ENCODE measurements at places on chromosomes 3 and 15.

DNA sequence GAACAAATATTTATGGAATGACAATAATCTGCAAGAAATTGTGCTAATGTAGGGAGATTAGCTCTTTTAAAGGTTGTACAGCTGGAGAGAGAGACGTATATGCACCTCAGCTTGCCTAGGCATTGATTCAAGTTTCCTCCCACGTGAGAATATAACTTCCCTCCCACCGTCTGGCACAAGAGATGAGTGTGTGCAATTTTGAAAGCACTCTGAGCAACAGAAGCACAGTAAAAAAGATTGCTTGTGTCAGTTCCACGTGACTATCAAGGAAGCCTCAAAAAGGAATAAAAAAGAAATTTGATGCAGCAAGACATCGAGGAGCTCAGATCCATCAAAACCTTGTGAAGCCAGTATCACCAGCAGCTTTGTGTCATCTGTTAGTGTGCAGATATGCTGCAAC is 435.3 kb downstream of the TUSC7 start:
- no peak for DNase-seq

GRCh38 chr3:65641045-65641444 is 397.7 kb downstream of the MAGI1 start:
- DNase-seq, result no peak

- DNase-seq, result peak; percentile 27
Observed at GRCh38 chr3:44729384-44729910, at the start of gene ZNF501. TSS of gene ZNF501 (plus strand) at chr3:44729635. CDS start at chr3:44734422, 4,787 bp downstream.

- no peak for DNase-seq
Observed at GRCh38 chr3:58164199-58164879, 46.4 kb downstream of the DNASE1L3 start.

DNA sequence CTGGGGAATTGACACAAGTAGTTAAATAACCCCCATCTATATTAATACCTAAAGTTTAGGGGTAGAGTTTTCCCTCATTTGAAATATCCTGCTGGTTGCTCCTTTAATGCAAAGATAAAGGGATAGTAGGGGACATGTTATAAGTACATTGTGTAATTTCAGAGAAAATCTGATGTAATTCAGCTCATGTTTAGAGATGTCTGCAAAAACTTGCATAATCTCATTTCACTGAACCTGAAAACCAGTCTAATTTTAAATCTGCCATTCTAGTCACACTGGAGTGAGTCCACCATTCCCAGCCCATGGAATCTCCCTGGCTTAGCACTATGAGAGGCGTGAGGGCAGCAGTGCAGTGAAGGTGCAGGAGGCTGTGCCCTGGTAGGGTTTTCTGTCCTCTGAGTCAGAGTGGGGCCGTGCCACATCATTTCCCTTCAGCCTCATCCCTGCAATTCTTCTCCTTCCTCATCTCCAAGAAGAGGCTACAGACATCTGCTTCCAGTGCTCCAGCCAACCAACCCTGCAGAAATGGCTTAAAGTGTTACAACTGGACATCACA is 246.3 kb upstream of the UMPS start:
- DNase-seq, result no peak

GRCh38 chr3:170531657-170532335 is 54.1 kb downstream of the SLC7A14 start:
- no peak for DNase-seq

- DNase-seq, result no peak
Observed at GRCh38 chr3:59084583-59084982, 34.8 kb upstream of the CFAP20DC start.

GRCh38 chr15:66941108-66941711 is 124.2 kb upstream of the SMAD3 start:
- no peak for DNase-seq

DNA sequence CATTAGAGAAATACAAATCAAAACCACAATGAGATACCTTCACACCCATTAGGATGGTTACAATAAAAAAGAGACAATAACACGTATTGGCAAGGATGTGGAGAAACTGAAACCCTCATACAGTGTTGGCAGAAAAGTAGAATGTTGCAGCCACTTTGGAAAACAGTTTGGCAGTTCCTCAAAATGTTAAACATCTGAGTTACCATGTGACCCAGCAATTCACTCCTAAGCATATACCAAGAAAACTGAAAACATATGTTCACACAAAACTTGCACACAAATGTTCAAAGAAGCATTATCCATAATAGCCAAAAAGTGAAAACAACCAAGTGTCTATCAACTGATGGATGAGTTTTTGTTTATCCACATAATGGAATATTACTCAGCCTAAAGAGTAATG is 166.9 kb upstream of the FAM3D start:
- no peak for DNase-seq

- no peak for DNase-seq
Observed at GRCh38 chr3:23648996-23649395, 156.8 kb upstream of the UBE2E1 start.

DNA sequence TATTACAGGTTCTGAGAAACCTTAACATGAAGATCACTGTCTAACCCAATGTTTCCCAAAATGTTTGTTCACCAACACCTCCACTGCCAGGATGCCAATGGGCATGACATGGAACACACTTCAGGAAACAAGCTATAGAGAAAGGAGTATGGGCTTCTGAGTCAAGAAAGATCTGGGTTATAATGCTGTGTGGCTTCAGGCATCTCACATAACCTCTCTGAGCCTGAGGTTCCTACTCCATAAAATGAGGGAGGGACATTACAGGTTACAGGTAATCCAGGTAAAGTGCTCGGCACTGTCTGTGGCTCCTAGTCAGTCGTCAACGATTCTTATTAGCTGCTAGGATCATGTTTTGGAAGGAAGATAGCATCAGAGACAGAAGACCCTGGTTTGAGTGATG is 126.4 kb upstream of the SMAD3 start:
- DNase-seq, result no peak

- DNase-seq, result no peak
Observed at GRCh38 chr15:74664028-74664616, 31.7 kb downstream of the EDC3 start.

DNA sequence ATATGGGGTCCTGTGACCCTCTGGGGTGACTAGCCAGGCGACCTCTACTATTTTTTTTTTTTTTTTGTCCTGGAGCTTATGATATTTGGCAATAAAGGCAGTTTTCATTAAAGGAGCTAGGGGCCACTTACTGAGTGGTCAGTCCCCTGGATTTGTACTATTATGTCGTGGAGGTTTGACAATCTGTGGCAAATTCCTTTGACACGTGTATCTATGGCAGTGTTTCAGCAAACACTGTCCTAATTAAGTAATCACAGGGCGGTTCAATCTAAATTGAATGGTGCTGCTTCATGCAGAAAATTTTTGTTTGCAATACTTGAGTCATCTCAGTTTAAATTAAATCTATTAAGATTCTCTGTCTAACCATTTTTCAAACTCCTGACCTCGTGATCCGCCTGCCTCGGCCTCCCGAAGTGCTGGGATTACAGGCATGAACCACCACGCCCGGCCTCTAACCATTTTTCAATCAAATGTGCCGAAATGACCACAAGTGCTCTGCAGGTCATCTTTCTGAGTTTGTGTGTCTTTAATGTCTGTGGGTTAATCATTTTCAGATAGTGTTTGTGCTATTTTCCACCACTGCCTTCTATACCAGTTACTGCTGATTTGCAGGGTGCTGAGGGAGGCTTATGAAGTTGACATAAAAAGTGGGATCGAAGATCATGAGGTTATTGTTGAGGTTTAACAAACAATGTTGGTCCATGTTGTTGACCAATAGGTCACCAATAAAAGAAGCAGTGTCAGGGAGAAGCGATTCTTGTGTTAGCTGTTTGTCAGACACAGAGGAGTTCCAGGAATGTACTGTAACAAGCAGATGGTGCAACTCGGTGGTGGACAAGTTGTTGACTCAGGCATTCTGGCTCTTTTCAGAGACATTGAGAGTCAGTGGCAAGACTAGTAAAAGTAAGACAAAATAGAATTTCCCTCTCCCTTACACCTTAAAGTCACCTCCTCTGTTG is 18.6 kb upstream of the SLC2A2 start:
- DNase-seq, result no peak

- no peak for DNase-seq
Observed at GRCh38 chr3:145692751-145693150, 468.2 kb downstream of the PLOD2 start.

GRCh38 chr15:60733196-60733595 is 254.3 kb upstream of the ICE2 start:
- no peak for DNase-seq

DNA sequence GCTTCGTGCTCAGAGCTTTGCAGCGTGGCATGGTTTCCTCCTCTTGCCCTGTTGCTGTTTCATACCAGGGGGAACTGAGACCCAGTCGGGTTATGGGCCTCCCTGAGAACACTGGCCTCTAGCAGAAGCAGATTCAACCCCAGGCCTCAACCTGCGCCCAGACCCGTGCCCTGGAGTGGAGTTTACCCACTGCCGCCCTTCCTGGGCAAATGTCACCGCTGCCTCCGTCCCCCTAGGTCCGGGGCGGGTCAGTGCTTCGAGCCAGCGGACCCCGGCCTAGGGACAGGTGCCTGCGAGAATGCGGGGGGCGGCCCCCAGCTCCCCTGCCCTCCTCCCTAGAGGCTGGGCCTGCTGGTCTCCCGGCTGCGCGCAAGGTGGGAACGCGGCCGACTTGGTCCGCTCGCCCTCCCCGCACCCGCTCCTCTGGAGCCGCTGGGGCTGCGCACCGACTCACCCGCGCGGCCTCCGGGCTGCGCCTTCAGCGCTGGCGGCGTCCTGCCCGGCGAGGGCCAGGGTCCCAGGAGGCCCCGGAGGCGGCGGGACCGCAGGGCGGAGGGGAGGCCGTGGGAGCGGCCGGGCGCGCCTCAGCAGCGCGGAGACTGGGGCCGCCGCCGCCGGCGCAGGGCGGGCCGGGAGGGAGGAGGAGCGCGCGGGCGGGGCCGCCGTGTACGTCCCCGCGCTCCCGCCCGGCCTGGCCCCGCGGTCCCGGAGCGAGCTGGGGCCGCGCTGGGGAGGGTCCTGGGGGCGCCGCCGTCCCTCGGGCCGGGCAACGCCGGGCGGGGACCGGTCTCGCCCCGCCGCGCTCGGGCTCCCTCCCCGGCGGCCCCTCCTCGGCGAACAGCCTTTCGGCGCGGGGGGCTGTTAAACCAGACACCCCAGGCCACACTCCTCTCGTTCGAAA is at the start of gene PIGZ:
TSS of gene PIGZ (minus strand) at position 601 of the 901 bp plus-strand sequence. CDS start 16,802 bp downstream, outside the sequence.
- peak; percentile 26 for DNase-seq

- DNase-seq, result no peak
Observed at GRCh38 chr15:89839167-89839810, 24.6 kb upstream of the ANPEP start.

DNA sequence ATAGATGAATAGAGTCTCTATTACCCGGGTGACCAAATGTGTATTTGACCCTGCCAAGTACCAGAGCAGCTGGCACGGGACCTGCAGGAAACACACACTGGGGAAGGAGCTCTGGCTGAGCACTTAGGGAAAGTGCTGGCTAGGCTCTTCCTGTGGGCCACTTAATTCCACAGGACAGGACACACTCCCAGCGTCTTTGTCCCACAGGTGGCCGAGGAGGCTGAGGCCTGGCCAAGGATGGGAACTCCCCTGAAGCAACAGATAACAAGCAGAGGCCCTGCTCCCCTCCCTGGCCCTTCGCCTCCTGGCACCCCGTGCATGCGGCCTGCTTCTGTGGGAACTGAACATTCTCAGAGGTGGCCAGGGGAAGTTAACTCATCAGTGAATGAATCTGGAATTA is 180.8 kb downstream of the ATP10A start:
- DNase-seq, result no peak

- DNase-seq, result no peak
Observed at GRCh38 chr15:66288551-66289185, 4.7 kb upstream of the DIS3L start.

DNA sequence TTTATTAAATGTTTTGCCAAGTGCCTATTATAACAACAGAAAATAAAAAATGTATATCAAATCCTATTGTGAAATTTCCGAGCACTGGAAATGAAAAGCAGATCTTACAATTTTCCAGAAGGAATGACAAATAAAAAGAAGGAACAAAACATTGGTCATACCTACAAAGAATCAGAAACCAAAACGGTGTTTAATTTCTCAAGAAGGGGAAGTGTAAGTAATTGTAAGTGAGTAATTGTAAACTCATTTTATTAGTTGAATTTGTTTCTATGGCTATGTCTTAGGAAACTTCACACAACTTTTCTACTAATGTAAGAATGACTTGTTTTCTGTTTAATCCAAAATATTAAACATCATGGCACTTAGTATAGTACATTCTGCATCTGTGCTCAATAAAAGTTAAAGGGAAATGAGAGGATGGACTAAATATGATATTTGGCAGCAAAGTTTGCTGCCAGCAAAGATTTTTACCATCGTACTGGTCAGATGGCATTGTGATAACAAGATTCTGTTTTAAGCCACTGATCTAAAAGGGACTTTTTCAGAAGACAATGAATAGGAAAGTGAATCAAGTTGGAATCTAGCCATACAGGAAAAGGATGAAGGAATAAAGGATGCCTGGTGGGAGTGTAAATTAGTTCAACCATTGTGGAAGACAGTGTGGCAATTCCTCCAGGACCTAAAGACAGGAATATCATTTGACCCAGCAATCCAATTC is 232.4 kb downstream of the NFKBIZ start:
- no peak for DNase-seq

- no peak for DNase-seq
Observed at GRCh38 chr15:65642594-65642993, 20.9 kb downstream of the SLC24A1 start.

GRCh38 chr3:15511156-15511555 is 10.3 kb downstream of the COLQ start:
- no peak for DNase-seq

DNA sequence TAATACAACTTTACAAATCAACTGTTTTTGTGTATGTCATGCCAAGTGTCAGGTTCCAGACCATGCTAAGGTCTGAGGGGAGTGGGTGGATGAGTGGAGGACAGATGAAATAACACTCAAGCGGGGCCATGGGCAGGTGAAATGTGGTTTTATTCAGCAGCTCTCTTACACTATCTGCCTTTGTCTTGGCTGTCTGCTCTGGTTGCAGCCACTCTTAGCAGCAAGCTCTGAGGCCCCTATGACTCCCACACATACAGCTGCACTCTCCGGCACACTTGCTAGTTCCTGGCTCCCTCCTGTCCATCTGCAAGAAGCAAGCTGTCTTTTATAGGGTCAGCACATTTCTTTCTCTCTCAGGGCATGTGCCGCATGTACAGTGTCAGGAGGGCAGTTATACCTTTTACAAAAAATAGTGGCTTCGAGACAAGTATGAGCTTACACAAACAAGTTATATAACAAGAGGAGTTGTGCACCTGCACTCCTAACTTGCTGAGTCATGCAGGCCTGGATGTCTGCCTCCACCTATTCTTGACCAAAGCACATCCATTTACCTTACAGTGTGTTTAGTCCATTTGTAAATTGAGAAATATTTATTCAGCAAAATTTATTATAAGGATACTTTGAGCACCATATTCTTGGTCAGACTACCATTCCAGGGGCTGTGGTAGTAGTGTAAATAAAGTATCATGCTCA is 683.7 kb upstream of the CBLB start:
- DNase-seq, result no peak

DNA sequence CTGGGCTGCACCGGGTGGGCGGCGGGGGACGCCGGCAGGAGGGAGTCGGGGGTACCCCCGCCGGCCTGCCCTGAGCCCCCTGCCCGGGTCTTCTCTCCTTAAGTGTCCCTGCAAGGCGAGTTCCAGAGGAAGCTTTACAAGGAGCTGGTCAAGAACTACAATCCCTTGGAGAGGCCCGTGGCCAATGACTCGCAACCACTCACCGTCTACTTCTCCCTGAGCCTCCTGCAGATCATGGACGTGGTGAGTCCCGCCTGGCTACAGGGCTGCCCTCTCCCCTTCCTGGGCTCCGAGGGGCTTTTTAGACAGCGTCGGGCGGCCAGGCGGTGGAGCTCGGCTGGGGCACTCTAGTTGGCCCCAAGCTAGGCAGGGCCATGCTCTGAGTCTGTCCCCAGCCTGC is 480 bp downstream of the CHRNA7 start:
- no peak for DNase-seq

- DNase-seq, result no peak
Observed at GRCh38 chr3:154148541-154148940, 27.4 kb downstream of the ARHGEF26 start.

Data from hematopoietic multipotent progenitor cell treated with erythropoietin and hydrocortisone succinate and interleukin-3 and kit ligand, for 17 days (in vitro differentiated cells).